ENCODE measurements at places on chromosomes 7 and 10.

- no peak for DNase-seq
Measured at GRCh38 chr10:84510121-84510520, 181.7 kb downstream of the CCSER2 start.

DNA sequence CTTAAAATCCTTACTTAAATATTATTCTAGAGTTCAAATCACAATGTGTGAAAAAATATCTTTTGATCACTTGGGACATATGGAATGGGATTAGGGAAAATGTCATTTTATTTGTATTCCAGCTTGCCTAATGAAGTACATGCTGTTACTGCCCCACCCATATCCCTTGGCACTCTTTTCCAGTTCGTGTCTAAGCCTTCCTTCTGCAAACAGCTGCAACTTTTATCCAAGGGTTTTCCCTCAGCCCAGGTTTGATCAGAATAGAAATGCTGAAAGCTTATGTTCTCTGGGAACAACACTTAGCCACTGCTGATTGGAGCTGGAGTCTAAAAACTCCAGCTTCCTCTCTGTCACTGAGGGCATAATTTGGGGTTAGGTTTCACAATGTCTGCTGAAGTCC is 214.1 kb upstream of the FAM3C start:
- DNase-seq: no peak

DNA sequence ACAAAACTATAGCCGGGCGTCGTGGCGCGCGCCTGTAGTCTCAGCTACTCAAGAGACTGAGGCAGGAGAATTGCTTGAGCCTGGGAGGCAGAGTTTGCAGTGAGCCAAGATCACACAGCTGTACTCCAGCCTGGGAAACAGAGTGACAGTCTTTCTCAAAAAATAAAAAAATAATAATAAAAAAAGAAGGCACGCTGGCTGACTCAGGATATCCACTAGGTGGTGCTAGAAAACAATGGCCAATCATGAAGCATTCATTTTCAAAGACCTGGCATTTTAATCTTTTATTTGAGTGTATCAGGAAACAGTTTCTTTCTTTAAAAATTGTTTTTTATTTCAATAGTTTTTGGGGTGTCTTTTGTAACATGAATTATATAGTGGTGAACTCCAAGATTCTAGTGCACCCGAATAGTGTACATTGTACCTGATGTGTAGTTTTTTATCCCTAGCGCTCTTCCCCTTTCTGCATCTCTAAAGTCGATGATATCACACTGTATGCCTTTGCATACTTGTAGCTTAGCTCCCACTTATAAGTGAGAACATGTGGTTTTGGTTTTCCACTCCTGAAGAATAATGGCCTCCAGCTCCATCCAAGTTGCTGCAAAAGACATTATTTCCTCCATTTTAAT is 88.6 kb downstream of the LYZL1 start:
- DNase-seq: no peak

DNA sequence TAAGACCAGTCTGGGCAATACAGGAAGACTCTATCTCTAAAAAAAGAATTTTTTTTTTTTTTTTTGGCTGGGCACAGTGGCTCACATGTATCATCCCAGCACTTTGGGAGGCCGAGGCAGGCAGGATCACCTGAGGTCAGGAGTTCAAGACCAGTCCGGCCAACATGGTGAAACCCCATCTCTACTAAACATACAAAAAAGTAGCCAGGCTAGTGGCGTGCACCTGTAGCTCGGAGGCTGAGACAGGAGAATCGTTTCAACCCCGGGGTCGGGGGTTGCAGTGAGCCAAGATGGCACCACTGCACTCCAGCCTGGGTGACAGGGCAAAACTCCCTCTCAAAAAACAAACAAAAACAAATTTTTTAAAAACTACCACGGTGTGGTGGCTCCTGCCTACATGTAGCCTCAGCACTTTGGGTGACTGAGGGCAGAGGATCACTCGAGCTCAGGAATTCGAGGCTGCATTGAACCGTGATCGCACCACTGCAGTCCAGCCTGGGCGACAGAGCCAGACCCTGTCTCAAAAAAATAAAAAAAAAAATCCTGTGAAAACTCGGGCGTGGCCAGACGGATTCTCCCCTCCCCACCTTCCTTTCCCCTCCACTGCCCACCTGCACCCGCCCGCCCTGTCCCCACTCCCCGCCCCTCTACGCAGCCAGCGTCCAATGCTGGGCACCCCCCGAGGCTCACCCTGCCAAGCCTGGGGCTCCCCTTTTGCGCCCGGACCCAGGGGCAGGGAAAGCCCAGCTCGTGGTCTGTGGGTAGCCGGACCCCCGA is 745 bp upstream of the ORAI2 start:
- no peak for DNase-seq

DNA sequence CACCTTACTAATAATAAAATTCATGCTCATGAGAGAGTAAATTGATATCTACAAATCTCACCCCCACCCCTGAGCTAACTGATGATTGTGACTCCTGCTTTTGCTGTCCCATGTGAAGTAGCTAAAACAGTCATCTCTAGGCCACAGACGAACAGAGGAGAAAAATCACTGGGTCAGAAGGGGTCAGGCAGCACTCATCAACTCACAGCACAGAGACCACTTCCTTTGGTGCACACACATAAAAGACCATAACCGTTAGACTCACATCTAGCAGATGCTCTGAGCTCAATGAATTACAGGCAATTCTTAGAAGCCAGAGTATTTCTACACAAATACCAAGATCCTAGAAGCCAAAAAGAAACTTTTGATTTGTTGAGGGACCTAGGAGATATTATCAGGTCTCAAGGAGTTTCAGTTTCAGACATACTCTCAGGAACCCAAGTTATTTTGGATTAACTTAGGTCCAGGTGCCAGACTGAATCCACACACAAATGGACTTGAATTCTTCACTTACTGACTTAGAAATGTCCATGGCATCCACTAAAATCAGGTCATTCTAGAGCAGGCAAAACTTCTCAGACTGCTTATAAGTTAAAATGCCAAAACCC is 65.0 kb upstream of the TES start:
- no peak for DNase-seq

- DNase-seq: no peak
Measured at GRCh38 chr7:138065827-138066226, 10.4 kb upstream of the AKR1D1 start.

DNA sequence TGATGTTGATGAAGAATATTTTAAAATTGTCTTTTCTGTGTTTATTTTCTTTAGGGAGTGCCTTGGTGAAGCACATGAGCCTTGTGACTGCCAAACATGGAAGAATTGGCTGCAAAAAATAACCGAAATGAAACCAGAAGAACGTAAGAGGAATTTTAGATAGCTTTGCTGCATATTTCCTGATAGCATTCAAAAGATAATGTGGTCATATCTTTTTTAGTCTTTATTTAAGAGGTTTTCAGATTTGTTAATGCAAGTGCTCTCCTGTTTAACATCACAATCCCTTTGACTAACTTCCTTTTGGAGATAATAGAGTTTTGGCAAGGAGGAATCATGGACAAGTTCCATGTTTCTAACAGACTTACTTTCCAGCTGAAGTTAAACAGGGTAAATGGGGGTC is 85.2 kb upstream of the GATAD1 start:
- DNase-seq: no peak

- no peak for DNase-seq
Measured at GRCh38 chr10:9229702-9230244, 1175.3 kb downstream of the GATA3 start.

Measured in coronary artery (tissue), 2 donors.